Stimulated activated CD4-positive, alpha-beta T cell treated with anti-CD3 and anti-CD28 coated beads, Interleukin-4, amount 100 ng/mL, for 4 hours (primary cell): ENCODE measurements at places on chromosomes 7 and 10.

GRCh38 chr7:78576236-78576635, 777.7 kb downstream of the PHTF2 start:
- no peak for DNase-seq

DNA sequence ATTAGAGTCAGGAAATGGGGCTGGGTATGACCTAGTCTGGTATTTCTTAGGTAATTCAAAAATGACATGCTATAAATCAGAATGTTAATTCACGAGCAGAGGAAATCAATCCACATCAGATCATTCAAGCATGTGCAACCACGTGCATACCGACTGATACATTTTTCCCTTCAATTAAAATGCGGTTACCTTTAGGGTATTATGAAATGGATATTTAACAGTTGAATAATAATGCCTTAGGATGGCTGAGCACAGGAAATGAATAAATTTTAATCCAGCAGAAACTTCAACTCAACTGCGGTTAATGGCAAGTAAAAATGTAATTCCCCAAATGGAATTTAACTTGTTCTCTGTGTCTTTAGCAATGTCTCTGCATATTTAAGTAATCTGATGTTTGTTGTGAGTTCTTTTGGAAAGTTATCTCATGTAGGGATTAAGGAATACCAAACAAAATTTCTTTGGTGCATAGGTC, 9.2 kb downstream of the CPA2 start:
- no peak for DNase-seq

DNA sequence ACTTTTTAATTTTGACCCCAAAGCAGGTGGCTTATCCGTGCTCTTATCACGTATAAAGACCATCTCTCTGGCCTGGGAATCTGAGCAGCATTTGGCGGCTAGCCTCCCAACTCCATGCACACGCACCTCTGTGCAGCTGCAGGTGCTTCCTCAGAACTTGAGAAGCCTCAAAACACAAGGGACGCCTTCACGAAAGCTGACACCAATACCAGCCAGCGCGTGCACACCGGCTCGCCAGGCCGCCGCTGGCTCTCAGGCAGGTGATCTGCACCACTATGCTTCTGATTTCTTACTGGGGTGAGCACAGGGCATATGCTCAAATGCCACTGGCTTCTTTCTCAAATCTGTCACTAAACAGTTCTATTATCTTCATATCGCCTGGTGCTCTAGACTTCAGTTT, 145.0 kb downstream of the PARD3 start:
- DNase-seq = no peak

GRCh38 chr7:26372704-26373103, 81.0 kb downstream of the SNX10 start:
- DNase-seq = no peak

DNA sequence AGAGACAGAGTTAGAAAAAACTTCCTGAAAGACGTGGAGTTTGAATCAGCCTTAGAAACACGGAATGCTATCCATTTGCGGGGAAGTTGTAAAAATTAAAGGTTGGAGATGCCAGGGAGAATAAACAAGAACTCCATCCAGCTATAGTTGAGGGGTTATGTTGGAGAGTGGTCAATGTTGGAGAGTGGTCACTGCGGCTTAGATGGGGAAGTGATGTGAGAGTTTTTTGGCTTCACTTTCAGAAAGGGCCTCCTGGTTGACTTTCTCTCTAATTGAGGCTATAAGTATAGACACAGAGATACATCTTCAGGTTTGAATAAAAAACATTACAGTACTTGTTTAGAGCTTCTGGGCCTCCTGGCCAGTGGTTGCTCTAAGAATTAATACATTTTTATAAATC, 675 bp downstream of the CC2D2B start:
- no peak for DNase-seq

DNA sequence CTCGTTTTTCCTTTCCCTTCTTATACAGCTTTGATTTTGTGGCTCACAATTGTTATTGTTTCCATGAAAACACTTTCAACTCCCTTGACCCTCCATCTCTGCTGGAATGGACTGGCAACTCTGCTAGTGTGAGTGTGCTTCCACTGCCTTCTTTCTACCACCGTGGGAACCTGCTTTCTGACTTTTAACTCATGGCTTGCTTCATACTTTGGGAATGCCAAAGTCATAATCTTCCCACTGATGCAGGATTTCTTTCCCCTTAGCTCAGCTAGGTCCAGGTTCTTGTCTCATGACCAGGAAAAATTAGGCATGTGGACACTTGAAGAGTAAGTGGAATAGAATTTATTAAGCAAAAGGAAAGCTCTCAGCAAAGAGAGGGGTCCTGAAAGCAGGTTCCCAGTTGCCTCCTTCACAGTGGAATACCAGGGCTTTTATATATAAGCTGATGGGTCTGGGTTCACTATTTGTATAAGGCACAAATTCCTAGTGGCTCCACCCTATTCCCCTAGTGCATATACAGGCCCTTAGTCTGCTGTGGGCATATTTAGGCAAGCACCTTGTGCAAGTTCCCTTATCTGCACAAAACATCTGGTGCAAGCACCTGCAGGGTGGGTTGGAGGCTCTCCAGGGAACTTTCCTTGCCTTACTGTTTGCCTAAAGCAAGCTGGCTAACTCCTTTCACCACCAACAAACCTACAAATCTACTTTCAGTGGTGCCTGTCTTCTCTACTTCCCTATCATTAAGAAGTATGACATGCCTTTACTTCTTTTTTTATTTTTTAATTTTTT, 119.5 kb downstream of the CFAP58 start:
- no peak for DNase-seq

DNA sequence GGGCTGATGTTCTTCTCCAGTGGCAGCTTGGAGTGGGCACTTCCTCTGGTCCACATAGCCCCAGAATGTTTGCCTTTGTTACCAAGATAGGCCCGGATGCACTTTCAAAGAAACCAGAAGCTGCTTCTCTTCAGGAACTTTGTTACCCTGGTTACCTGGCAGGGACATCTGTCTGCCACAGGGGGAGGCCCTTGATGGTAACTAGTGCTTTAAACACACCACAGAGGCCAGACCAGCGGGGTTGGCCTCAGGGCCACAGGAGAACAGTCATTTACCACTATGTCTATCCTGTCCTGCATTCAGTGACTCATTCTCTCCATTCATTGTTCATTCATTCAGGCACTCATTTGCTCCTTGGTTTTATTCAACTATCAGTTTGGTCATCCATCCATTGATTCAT, 11.9 kb upstream of the PLEKHA1 start:
- DNase-seq = no peak

DNA sequence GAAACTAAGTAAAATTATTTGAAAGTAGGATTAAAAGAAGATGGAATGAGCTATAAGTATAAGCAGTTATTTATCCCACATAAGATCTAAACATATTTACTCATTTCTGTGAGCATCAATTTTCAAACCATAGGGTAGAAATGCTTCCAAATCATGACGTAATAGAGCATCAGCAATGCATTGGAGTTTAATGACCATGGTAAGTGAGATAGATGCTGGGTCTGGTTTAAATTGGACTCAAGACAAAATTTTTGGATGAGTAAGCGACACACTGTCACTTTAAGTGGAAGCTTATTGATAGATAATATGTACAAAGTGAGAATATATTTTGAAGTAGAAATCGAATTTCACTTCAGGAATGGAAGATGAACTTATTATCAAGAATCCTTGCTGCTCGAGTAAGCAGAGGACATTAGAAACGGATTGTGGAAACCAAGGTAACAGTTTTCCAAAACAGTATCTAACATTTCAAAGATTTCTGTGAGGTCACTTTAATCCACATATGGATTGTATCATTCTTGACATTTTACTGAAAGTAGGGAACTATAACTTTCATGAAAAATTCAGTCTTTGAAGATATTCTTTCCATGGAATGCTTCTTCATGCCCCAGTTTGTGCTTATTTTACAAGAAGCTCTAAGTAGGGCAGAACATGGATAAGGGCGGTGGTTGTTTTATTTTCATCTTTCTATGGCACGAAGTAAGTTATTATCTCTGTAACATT, 85.8 kb downstream of the AGMO start:
- no peak for DNase-seq

DNA sequence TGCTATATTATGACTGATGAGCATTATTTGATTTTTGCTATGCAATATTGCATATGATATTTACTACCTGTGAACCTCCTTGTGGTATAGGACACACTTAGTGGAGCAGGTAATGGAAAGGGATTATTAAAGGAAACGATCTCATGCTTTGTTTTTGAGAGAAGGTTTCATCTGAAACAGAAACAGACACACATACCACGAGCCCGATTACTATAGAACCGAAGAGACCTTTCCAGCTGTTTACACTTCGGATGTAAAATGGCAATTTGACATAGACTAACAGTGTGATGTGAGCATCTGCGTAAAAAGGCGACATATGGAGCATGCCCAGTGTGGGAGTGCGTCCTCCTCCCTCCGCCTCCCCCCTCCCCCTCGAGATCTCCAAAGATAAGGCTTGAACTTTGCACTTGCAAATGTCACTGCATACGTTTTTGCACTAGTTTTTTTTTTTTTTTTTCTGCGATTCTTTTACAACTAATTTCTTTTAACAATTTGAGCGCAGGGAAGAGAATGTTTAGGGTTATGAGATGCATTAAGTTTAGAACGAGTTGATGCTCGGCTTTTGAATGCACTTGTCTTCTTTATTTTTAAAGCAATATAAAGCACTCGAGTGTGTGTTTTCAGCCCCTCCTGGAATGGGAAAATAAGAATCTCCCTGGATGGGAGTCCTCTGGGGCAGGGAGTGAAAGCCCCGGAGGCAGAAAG, 251.0 kb downstream of the NSUN6 start:
- no peak for DNase-seq

DNA sequence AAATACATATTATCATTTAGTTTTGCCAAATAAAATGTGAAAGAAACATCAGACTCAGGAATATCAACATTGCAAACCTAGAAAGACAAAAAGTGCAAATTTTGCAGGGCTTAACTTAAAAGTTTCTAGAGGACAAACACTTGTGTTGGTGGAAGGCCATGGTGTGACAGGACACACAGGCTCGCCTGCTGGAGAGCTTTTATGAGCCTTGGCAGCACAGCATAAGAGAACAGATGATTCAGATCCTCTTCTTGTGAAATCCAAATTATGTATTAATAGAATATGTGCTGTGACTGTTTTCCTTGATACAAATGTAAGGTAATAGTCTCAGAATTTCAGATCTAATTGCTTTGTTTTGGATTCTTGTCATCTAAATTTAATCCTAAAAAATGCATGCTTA, 72.9 kb upstream of the ABCB5 start:
- no peak for DNase-seq

DNA sequence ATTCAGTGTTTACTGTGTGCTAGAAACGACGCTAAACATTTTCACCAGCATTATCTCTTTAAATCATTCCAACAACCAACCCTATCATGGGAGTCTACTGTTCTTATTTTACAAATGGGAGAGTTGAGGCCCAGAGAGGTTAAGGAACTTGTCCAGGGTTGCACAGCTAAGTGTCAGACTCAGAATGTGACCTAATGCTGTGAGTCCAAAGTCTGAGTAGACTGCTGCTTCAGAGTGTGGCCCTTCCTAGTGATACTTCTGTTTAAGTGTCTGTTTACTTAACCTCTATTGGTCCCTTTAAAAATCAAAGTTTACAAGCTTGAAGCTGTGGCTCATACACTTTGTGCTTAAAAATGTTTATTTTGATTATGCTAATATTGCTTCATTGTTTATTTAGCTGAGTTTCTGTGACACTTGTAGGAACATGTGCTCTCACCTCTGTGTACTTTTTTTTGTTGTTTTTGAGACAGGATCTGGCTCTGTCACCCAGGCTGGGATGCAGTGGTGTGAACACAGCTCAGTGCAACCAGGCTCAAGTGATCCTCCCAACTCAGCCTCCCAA, 84.4 kb upstream of the SYPL1 start:
- DNase-seq = no peak

DNA sequence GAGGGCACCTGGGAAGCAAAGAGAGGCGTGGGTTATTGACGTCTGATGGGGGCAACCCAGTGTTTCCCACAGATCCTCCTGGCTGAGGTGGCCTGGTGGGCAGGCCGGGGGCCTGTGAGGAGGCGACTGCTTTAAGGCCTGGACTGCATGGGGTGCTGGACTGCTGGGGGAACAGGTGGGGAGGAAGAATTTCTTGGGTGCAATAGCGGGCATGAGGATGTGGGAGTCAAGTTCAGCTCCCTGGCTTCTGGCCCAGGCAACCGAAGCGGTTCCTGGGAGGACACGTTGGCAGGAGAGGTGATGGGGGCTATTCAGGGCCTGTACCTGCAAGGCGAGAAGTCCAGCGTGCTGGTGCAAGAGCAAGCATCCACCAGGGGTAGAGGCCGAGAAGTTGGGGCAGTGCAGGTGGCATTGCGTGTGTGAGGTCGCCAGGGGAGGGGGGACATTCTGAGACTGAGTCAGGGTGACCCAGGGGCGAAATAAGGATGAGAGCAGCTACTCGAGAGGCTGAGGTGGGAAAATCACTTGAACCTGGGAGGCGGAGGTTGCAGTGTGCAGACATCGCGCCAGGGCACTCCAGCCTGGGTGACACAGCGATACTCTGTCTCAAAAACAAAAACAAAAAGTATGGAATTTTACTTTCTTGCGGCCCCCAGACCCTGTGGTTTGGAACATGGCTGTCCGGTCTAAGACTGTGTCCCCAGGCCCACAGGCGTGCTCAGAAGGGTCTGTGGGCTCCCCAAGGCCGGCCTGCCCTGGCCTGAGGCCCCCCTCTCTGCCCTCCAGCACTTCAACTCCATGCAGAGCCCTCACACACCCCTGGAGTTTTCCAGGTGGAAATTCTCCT, 53.6 kb upstream of the ELN start:
- DNase-seq = no peak

- no peak for DNase-seq
Measured at GRCh38 chr10:59036311-59037017, 140.0 kb upstream of the PHYHIPL start.

DNA sequence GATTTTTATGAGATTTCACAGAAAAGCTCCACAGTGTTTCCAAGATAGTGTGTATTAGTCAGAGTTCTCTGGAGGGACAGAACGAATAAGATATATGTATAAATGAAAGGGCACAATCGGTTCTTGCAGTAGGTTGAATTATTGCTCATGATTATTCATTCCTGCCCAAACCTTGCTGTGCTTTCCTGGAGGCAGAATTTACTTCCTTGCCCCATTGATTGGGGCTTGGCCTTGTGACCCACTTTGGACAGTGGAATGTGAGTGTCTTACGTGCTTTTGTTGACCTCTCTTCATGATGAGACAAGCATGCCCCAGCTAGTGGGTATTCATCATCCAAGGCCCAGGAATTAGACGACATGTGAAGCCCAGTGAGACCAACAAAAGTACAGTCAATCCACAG, 53.0 kb upstream of the ABCB5 start:
- DNase-seq = no peak

DNA sequence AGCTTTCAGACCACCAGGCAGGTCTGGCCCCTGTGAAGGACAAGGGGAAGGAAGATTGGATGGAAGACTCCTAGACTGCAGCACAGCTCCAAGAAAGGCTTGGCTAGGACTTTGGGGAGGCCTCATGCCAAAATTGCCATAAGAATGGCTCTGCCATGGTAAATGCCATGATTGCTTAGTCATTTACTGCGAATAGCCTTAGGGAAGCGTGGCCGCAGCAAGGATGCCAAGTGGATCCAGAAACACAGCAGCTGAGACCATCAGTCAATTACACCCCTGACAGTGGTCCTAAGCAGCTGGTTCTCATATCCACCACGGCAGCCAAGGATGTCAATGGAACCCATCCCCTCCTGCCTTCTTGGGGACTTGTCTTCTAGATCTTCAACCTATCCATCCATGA, 88.2 kb upstream of the AUTS2 start:
- DNase-seq = no peak

GRCh38 chr10:101183458-101184183, 45.6 kb downstream of the LBX1 start:
- DNase-seq = no peak

- DNase-seq = no peak
Measured at GRCh38 chr10:43209074-43209455, 57.8 kb downstream of the RASGEF1A start.
